ENCODE measurements at places on chromosomes 13 and 19.

- no peak for DNase-seq
Observed at GRCh38 chr19:36111200-36111539, 227 bp downstream of the OVOL3 start.

DNA sequence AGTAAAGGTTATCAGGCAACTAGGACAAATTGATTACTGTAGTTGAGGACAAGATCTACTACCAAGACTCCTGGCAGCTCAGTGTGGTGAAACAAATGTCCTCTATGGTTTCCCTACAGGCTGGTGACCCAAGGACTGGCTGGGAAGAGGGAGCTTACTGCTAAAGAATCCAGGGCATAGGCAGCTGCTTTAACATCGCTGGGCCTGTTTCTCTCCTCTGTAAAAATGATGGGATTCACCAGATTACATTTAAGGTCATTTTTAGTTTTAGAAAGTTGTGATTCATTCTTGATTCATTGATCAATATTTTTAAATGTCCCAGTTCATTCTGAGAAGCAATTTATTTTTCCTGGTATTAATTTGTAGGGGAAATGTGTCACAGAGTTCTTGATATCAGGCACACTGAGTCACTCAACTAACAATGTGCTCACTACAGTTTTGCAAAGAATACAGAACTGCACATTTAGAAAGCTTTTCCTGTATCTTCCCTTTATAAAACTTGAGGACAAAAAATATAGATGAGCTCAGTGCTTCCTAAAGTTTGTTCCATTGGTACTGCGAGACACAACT lies 19.6 kb upstream of the FAM124A start:
- no peak for DNase-seq

DNA sequence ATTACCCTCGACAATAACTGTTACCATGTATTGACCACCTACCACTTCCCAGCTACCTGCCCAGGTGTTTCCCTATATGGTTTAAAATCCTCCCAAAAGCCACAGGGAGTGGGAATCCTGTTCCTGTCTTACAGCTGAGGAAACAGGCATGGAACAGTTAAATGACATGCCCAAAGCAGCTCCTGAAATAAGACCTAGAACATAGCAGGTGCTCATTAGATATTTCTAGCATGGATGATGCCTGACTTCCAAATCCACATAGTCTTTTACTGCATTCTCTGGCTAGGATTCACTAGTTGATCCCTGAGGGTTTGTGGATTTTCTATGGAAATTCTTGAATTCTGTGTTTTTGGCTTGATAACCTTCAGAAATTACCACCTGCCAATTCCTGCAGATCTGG lies 13.0 kb downstream of the KCNN4 start:
- DNase-seq: no peak

GRCh38 chr13:41835871-41836270 lies 125.0 kb downstream of the VWA8 start:
- DNase-seq: no peak

- no peak for DNase-seq
Observed at GRCh38 chr19:1507192-1507660, 5.6 kb downstream of the ADAMTSL5 start.

DNA sequence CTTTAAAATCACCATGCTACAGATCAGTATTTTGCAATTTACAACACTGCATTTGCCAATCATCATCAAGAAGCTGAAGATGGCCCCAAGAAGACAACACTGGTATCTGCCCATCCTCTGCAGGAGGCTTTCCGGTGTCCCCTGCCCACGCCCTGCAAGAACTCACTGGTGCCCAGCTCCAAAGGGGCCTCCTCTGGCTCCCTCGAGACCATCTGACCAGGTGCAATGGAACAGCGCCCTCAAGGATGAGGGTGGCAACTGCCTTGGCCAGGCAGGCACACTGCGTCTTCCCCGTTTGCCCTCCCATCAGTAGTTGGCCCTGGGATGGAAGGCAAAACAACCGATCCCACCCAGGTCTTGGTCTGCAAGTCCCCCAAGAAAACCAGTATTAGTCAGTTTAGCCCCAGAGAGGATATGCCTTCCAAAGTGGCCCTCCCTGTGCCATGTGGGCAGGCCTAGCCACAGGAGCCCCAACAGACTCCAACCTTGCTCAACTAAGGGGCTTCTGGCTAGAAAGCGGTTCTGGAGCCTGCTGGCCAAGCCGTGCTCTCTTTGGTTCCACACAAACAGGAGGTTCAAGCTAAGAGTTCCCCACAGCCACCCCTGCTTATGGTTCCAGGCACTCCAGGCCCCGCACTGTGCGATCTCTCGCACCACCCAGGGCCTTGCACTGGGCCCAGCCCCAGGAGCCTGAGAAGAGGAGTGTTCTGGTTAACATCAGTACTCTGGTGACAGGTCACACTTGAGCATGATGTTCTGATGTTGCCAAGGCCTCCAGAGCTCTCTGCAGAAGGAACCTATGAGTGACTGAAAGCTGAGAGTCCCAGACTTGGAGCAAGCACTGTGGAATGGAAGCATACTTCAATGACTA lies 4.7 kb downstream of the PCID2 start:
- DNase-seq: no peak

GRCh38 chr19:29686285-29686805 lies 21.1 kb downstream of the PLEKHF1 start:
- no peak for DNase-seq

GRCh38 chr19:21508198-21508597 lies 2.8 kb downstream of the ZNF429 start:
- DNase-seq: no peak

GRCh38 chr13:105035092-105035491 lies 1500.4 kb downstream of the EFNB2 start:
- no peak for DNase-seq

DNA sequence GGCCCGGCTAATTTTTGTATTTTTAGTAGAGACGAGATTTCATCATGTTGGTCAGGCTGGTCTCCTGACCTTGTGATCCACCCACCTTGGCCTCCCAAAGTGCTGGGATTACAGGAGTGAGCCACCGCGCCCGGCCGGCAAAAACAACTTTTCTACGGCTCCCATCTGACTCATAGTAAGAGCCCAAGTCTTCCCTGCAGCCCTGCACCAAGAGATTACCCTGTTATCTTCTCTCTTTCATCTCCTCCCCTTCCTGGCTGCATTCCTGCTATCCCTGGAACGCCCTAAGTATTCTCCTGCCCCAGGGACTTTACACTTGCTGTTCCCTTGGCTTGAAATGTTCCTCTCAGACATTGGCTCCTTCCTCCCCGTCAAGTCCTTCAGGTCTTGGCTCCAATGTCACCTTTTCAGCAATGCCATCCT lies 6.6 kb downstream of the AP2S1 start:
- DNase-seq: no peak

- no peak for DNase-seq
Observed at GRCh38 chr19:29596080-29596727, 9.9 kb upstream of the POP4 start.
